T-cell (primary cell): ENCODE measurements at places on chromosomes 11 and 22. TPM values are rescaled to one million over a fixed set of nuclear protein-coding genes. Genes with fewer than 3 reads are reported as not detected.

DNA sequence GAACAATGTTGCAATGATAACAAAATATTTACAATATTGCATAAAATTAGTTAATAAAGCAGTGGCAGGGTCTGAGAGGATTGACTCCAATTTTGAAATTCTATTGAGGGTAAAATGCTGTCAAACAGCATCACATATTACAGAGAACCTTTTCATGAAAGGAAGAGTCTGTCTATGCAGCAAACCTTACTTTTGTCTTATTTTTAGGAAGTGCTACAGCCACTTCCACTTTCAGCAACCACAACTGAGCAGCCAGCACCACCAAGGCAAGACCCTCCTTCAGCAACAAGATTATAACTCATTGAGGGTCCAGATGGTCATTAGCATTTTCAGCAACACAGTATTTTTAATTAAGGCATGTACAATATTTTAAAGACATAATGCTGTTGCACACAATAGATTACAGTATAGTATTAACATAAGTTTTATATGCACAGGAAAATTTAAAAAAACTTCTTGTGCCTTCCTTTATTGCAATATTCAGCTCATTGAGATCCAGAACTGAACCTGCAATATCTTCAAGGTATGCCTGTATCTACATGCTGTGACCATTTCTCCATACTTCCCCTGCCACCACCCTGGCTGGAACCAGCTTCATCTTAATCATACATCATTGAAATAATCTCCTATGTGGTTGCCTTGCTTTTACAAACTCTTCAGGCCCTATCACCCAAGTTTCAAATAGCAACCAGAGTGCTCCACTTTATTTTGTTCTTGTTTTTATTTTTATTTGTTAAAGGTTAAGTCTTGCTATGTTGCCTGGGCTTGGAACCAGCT lies 711.2 kb downstream of the KCNA4 start:
- no peaks in the 10 kb centered on the region for H3K27me3 ChIP-seq
- no peak overlapping the region for H3K27ac ChIP-seq
- H3K4me1 ChIP-seq: no peaks in the 10 kb centered on the region
- no peaks in the 10 kb centered on the region for H3K36me3 ChIP-seq
- no peak for DNase-seq
- no peak overlapping the region for H3K4me3 ChIP-seq

DNA sequence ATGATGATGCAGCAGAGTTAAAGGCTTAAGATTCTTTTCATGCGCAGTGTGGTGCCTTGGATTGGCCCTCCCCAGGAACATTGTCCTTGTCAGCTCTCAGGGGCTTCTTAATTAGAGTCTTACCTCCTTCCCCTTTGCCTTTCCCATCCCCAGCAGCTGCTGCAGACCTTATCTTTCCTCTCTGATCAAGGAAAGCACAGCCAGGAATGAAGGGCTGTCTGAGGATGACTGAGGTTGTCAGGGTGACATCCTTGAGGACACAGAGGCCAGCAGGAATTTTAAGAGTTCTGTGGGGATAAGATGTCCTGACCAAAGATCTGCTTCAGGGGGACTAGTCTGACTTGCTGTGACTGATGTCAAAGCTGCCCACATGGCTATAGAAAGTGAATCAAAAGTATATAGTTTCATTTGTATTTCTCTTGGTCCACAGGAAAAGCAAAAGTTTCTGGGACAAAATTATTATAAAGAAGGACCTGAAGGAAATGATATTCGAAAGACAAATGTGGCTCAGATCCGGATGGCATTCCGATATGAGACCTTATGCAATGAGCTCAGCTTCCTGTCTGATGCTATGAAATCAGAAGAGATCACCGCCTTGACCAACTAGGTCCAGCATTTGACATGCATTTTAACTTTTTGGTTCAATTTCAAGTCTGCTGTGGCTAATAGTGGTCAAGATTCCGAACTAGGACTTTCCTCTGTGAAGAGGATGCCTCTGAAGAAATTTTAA lies 35.5 kb downstream of the RNF141 start:
- peaks cover 18% of the 10 kb centered on the region for H3K36me3 ChIP-seq
- no peaks in the 10 kb centered on the region for H3K4me1 ChIP-seq
- H3K27me3 ChIP-seq: no peaks in the 10 kb centered on the region
- no peak overlapping the region for H3K4me3 ChIP-seq

GRCh38 chr22:49892226-49892899 lies 25.9 kb downstream of the ALG12 start:
- no peaks in the 10 kb centered on the region for H3K27me3 ChIP-seq
- H3K4me3 ChIP-seq: no peak overlapping the region
- peaks cover 21% of the 10 kb centered on the region for H3K36me3 ChIP-seq
- no peaks in the 10 kb centered on the region for H3K4me1 ChIP-seq
- DNase-seq: no peak
- no peak overlapping the region for H3K27ac ChIP-seq

DNAJB7 gene
- not detected for total RNA-seq

HEPN1 gene
- not detected for total RNA-seq

STK33 gene
- 1.5 TPM for total RNA-seq

DNA sequence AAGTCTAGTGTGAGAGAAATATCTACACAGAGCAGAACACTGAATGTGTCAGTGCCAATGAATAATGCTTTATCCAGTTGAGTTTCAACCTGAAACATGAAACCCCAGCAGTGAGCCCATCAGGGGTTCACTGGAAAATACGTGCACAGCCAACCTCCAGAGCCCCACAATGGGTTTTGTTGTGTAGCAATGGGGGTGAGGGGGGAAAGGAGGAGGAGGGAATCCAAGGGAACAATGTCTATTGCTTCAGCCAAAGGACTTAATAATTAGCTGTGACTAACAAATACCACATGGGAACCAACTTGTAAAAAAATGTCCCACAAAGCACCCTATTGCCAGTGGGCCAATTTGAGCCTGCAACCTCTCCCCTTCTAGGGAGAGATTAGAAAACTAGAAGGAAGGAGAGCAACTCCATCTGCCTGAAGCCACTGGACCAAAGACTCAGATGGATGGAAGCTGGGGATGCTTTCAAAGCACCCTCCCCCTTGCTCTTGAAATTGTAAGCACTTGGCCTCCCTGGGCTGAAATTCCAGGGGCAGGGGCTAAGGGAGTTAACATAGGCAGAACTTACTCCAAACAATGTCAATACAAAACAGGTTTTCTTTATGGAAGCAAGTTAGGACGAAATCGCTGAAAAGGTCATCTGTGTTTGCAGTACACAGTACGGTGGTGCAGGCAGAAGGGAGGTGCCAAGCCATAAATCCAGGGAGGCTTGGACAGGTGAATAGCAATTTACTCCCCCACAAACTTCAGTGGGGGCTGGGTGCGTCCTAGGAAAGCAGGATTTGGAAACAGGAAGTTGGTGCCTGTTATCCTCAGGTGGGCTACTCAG lies 99.8 kb downstream of the ARL14EP start:
- H3K27ac ChIP-seq: no peak overlapping the region
- H3K36me3 ChIP-seq: no peaks in the 10 kb centered on the region
- no peak for DNase-seq
- H3K4me1 ChIP-seq: no peaks in the 10 kb centered on the region

DNA sequence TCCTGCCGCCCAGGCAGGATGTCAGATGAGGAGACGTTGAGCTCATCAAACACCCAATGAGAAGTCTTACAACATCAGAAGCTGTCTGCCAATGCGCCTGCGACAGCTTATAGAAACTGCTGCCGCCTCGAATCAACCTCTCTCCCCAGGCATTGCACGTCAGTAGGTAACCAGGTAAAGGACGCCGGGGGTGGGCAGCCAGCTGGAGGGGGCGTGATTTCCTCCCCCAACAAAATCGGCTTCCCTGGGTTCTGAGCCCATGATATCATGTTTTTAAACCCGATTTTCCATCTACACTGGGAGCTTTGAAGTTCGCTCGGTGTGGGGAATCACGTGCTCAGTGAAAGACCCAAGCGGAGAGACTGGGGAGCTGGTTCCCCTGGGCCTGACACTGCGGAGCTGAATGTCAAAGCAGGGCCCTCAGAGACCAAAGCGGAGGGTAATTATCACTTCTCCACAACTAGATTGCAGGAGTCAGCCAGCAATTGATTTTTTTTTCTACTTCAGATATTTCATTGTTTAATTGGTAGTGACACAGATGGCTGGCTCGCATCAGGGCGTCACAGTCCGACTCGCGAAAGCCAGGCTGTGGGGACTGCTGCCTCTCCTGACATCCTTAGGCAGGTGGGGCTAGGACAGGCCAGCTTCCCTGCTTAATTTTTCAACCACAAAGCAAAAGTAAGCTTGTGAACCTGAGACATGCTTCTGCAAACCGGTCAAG lies 15.4 kb downstream of the FAM83F start:
- no peak overlapping the region for H3K27ac ChIP-seq
- peak; percentile 64 for DNase-seq
- H3K36me3 ChIP-seq: no peaks in the 10 kb centered on the region

DNA sequence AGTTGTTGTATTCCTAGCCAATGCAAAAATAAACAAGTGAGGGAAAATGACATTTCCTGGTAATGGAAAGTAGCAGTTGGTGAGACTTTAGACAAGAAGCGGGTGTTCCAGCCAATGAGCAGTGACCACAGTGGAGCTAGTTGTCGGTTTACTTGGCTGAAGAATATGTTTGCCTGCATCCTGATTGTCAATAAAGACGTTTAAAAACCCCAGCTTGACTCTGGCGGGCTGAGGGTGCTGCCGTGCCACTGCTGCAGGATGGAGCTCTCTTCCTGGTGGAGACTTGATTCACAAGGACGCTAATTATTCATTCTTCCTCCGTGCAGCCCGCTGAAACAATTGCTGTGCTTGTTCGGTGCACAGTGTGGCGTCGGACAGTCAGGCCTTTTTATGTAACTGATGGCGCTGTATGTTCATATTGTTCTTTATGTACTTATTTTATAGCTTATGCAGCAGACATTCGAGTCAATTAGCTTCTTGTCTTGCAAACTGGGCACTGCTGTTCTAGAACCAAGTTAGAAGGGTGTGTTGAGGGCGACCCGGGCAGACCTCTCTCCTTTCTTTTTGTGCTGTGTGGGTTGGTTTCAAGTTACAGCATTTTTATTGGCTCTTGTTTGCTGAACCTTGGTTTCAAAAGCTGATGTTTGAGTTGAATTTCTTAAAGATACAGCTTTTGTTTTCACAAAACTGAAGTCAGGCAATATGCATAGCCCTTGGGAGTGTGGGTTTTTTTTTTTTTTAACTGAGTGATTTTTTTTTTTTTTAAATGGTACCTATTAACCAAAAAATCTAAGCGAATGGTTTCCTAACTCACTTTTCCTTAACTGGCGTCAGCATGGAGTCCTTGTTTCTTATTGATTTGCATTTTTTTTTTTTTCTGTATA lies 153.9 kb downstream of the TEAD1 start:
- no peaks in the 10 kb centered on the region for H3K36me3 ChIP-seq
- DNase-seq: no peak
- H3K4me1 ChIP-seq: no peaks in the 10 kb centered on the region
- peaks cover 7% of the 10 kb centered on the region for H3K27me3 ChIP-seq

SLC15A3 gene
- total RNA-seq: 5.4 TPM

DNA sequence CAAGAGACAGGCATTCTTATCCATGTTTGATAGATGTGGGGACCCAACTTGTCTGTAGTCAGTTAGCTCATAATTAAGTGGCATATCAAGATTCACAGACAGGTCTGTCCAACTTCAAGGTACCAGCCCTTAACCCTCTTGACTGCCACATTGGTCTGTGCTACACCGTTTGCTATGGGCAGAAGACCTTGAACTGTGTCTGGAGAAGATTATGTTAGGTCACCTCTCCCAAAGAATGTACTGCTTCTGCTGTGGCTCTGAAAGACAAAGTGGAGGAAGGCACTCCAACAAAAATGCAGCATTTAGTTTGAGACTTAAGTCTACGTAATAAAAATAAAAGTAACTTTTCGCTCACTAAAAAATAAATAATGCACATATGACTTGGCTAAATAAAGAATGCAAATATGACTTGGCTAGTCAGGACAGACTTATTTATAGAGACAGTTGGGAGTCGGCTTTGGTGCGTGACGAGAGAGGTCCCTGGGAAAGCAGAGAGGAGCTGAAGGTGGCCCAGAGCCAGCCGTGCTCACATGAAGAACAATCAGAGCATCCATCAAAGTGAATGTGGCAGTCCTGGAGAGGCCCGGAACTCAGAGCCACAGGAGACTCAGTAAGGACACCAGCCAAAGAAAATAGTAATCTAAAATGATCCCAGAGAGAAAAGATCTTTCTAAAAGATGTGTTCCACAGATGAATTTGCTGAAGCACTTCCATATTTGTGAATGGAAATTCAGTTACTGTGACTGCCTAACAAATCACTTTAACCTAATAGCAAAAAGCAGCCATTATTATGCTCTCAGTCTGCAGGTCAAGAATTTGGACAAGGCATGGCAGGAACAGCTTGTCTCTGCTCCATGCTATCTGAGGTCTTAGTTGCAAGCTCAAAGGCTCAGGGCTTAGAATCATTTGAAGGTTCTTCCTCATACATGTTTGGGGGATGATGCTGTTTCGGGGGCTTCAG lies 35.0 kb downstream of the CWC15 start:
- H3K36me3 ChIP-seq: no peaks in the 10 kb centered on the region
- H3K27me3 ChIP-seq: peaks cover 5% of the 10 kb centered on the region
- H3K27ac ChIP-seq: no peak overlapping the region

DNA sequence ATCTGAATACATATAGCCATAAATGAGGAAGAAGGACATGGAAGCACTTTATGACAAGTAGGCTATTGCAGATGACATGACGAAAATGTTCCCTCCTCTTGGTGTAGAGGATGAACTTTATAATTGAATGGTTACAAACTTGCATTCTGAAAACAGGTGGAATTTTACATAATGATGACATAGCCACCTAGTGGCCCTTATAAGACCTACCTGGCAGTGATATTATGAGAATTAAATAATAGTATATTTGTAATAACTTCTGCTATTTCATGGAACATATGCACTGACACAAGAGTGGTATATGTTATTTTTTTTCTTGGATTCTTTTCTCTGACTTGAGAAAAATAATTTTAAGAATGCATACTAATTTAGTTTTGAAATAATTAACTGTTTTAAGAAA lies 22.9 kb downstream of the TRIM22 start:
- no peak overlapping the region for H3K4me3 ChIP-seq
- no peaks in the 10 kb centered on the region for H3K27me3 ChIP-seq
- no peaks in the 10 kb centered on the region for H3K4me1 ChIP-seq
- peak overlapping the region; percentile 29 for H3K27ac ChIP-seq

LRRC74B gene
- not detected for total RNA-seq

PDE3B gene
- 162 TPM for total RNA-seq

DNA sequence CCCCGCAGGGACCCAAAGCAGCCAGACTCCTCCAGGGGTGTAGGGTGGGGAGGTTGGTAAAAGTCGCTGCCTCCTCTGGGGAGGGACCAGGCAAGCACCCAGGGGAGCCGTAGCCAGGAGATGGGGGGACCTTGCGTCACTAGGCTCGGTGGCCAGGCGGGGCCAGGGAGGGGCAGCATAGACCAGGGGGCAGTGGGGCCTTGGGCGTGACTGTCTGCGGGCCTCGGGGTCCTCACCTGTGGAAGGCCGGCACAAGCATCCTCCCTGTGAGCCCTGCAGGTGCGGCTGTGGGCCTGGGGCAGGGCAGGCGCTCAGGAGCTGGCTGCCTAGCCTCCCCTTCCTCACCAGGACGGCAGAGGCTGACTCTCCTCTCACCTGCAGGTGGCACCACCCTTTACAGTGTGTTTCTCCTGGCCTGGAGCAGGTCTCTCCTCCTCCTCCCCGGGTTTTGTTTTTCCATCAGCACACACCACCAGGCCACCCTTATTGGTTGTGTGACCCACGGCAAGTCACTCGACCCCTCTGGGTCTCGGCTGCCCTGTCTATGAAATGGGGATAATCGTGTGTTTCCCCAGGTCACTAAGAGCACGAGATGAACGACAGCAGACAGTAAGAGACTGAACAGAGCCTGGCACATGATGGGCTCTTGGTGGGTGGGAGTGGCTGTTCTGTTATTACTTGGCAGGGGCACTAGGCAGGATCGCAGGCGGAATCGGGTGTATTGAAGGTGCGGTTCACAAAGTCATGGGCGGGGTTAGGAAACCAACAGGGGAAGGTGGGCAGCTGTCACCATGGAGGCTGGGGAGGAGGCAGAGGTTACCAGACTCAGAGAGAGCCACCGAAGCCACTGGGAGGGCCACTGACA lies 52.7 kb downstream of the FLRT1 start:
- no peaks in the 10 kb centered on the region for H3K4me1 ChIP-seq
- no peak for DNase-seq
- no peak overlapping the region for H3K27ac ChIP-seq
- H3K27me3 ChIP-seq: no peaks in the 10 kb centered on the region
- no peak overlapping the region for H3K4me3 ChIP-seq
